ENCODE measurements at places on chromosomes 5 and 9.

- DNase-seq: no peak
Observed at GRCh38 chr5:135386096-135386495, 12.9 kb downstream of the MACROH2A1 start.

DNA sequence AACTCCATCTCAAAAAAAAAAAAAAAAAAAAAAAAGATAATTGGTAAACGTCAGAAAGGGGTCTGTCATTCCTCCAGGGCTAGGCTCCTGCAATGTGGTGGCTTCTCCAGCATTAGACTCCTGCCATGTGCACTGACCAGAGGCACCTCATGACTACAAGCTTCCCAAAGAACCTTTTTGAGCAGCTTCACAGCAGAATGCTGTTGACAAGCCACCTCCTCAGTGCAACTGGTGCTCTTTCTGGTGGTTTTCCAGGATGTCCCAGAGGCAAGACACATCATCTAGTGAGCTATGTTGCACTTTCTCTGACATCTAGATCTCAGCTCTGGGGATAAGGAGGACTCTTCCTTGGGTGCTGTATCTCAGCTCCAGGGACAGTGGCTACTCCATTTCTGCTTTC is 11.6 kb downstream of the RPL37 start:
- DNase-seq: no peak

DNA sequence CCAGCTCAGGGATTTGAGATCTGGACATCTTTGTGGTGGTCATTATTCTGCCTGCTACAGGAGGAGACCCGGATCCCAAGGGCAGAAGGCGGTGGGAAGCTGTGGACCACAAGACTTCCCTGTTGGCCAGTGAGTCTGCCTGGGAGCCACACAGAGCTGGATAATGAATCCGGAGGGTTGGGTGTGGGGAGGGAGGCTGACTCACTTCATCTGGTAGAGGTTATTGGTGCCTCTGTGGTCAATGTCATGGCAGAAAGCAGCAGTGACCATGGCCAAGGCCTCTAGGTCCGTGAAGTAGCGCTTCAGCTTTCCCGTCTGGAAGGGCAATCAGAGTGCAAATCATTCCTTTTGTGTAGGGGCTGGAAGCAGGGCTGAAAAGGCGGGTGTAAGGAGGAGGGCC is 58.5 kb downstream of the PDE6A start:
- no peak for DNase-seq

DNA sequence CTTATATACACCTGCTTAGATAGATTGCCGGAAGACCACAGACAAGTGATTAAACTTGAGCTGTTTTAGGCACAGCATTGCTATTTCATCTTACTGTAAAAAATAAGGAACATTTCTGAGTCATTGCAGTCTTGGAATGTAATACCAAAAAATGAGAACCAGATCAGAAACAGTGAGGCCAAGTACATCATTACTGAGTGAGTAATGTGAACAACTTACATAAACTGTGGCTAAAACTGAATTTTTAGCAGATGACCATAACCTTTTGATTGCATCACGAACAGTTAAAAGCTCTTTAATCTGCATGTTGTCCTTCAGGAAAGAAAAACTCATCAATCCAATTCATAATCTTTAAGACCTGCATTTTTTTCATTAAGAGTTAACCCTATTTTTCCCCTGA is 157.1 kb upstream of the FGF10 start:
- DNase-seq: no peak

- DNase-seq: no peak
Observed at GRCh38 chr5:62341783-62342475, 35.9 kb downstream of the KIF2A start.

All from heart left ventricle (tissue), 16 donors.